ENCODE measurements at places on chromosomes 7 and 10.

DNA sequence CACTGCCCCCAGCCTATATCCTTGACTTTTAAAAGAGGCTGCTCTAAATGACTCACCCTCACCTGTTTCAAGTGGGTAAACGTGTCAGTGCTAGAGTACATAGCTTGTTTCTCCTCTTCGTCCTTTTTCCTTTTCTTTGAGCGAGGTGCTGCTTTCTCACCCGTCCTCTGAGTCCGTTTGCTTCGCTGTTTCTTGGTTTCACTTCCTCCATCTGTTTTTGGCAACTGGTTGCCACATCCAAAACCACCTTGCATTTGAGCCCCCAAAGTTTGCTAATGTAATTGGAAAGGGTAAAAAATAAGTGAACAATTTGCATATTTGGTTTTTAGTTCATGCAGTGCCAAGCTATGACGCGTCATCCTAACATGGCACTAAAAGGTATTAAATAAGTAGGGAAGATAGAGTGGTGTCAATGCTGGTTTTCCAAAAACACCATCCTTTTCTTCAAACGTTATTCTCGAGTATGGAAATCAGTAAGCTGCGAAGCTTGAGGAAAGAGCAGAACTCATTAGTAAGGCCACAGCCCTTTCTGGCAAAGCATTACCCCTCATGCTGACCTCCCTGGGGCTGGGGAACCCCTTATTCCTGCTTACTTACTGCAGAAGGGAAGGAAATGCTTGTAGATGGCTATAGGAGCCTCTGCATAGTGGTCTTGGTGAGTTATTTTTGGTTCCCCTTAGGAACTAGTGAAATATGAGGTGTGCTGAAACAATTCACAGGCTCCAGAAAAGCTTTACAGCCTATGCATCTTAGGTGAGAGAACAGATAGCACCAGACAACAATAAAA is 133.5 kb downstream of the GALNT11 start:
- no peak for DNase-seq

- no peak for DNase-seq
Measured at GRCh38 chr7:39181398-39181797, 203.7 kb downstream of the POU6F2 start.

GRCh38 chr10:99761365-99761764 is 21.1 kb upstream of the ABCC2 start:
- DNase-seq: no peak

DNA sequence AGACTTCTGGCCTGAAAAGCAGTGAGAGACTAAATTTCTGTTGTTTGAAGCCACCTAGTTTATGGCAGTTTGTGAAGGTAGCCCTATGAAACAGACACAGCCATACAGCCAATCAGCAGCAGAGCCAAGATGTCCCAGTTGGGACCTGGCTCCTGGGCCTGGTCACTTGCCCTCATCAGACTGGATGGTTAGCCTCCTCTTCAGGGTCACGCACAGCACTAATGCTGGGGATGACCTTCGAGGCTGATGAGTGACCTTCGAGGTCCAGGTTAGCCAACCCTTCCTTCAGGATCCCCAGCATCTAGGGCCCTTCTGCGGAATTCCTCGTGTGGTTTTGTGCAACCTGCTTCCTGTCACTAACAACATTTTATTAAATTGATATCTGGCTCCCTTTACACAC is 229.7 kb downstream of the FANK1 start:
- DNase-seq: no peak

DNA sequence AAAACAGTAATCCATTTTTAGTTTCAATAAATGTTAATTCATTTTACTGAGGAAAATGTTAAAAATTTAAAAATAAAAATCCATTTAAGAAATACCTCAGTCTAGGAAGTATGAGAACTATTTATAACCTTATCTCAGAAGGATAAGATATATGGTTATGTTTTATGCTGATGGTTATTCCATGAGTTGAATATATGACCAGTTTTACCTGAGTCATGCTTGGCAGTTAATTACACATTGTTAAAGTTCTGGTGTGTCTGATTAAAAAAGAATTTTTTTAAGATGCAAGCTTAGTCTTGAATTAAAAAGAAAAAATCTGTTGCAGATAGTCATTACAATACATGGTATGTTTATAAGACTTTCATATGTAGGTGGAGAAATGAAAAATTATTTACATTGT is 191.7 kb downstream of the ARL4A start:
- DNase-seq: no peak

GRCh38 chr7:100866729-100867039 is 503 bp upstream of the TRIP6 start:
- no peak for DNase-seq

- DNase-seq: no peak
Measured at GRCh38 chr10:13792006-13792405, 205.2 kb downstream of the PRPF18 start.

- DNase-seq: no peak
Measured at GRCh38 chr10:110608087-110608486, 36.0 kb upstream of the RBM20 start.

GRCh38 chr10:113735913-113736312 is 15.6 kb upstream of the PLEKHS1 start:
- no peak for DNase-seq

DNA sequence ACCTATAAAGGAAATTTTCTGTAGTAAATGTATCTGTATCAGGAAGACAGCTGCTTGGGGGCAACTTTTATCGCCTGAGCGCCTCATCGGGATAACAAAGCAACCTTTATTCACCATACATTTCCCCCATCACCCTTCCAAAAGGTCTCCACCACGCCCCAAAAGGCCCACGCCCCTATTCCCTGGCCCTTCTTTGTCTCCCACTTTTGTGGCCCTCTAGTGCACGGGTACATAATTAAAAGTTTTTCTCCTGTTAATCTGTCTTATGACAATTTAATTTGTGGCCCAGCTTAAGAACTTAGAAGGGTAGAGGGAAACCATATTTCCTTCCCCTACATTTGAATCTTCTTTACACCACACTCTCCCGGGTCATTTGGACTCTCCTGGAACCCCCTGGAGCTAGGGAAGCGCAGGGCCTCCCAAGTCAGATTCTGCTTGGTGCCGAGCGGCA is 625 bp downstream of the RP9 start:
- peak; percentile 23 for DNase-seq

DNA sequence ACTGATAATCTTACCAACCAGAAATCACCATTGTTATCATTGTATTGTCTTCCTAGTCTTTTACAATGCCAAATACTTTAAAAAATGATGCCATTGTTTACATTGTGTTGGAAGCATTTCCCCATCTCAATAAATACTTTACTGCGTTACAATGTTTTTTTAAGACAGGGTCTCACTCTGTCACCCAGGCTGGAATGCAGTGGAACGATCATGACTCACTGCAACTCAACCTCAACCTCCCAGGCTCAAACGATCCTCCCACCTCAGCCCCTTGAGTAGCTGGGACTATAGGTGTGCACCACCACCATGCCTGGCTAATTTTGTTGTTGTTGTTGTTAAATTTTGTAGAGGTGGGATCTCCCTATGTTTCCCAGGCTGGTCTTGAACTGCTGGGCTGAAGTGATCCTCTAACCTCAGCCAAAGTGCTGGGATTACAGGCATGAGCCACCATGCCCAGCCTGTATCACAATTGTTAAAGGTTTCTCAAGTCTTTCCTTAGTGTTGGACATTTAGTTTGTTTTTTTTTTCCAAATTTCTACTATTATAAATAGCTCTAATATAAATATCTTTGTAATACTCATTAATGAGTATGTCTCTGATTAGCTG is 13.5 kb downstream of the LRMDA start:
- DNase-seq: no peak

DNA sequence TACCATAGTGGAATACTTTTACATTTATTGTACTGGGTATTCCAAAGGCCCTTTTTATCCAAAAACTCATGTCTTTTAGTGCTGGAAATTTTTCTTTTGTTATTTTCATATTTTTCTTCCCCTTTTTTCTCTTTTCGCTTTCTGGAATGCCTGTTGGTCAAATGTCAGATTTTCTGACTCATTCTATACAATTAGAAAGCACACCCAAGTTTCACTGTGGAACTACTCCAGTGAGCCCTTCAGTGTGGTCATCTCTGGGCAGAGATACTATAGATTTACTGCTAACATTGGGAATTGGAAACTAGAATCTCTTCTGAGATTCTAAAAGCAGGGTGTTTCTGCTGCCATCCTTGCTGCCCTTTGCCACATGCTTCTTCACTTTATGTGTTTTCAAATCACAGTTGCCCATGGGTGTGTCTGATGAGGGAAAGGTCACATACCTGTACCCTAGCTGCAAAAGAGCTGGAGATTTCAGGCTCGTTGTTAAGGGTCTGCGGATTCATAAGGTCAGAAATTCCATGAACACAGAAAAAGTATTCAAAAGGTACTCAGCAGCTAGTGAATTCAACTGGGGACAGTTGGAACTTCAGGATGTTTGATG is 5.6 kb upstream of the WASL start:
- DNase-seq: no peak

DNA sequence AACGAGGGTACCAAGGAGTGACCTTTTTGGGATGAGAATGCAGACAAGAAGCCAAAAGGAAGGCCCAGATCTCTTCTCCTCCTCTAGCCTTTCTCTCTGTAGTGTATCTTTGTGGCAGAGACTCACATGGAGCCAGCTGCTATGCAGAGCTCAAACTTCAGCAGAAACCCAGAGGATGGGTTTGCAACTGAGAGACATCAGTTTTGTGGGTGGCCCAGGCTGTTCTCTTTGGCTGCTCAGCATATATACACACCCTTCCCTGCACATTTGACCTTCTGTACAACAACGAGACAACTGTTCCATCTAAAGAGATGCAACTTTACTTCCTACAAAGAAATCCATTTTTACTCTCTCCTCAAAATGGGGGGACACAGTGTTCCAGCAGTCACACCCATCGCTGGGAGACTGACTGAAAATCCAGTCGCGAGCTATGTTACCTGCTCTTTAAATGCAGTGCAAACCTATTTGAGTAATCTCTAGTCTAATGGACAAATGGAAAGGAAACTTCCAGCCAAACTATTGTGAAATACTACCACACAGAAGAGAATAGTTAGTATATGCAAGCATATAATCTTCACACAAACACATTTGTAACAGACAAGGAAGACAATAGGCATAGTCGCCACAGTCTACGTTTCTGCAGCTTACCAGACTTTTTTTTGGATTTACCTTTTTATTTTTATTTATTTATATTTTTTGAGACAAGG is 51.2 kb downstream of the GTF2I start:
- DNase-seq: no peak

DNA sequence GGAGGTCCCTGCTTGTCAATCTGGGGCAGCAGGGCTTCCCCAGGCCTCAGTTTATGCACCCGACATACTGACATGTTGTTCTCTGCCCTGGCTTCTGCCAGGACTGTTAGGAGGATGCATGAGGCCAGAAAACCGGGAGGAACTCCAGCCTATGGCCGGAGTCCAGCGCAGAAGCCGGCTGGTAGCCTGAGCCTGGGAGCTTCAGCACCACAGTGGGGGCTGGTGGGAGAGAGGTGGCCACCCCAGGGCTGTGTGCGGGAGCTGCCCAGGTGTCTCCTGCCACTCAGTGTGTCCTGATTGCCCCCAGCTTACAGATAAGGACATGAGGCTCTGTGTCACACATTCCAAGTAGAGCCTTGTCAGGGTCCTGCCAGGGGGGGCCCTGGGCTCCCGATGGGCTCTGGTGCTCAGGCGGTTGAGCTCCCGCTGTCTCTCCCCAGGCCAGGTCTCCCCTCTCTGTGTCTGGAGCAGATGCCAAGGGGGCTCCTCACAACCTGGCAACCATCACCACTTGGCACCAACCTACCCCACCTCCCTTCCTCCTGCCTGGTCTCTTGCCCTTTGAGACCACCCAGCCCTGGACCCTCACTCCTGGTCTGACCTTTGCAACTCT is 32.3 kb downstream of the PPIF start:
- no peak for DNase-seq

DNA sequence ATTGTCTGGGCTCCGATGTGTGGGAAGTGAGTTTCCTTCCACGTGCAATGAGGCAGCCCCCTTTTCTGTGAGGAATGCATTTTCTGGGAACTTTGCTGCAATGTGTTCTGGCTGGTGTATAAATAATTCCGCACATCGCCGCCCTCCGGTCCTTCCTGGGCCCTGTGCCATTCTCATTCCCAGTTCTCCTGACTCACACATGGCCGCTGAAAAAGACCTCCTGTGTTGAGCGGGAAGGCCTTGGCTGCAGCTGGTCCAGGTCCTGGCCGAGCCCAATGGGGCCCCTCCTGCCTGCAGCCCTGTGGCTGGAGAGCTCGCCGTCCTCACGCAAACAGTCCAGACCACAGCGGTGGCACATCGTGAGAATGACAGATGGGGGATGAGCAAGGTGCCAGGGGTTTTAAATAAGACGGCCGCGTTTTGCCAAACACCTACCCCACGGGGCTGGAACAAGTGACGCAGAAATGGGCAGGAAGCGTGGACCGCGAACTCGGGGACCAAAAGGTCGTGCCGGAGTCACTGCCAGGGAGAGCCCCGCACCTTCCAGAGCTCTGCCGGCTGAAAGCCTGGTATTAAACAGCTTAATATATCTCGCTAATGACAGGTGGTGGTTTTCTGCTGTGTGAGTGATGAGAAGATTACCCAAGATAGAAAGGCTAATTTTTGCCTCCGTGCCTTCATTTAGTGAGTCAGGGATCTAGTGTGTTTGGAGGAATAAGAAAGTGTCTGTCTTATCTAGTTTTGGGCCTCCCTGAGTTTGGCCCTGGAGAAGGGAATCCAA is 37.0 kb downstream of the FAM20C start:
- DNase-seq: no peak

GRCh38 chr7:66682350-66683093 is 53.8 kb downstream of the KCTD7 start:
- no peak for DNase-seq

DNA sequence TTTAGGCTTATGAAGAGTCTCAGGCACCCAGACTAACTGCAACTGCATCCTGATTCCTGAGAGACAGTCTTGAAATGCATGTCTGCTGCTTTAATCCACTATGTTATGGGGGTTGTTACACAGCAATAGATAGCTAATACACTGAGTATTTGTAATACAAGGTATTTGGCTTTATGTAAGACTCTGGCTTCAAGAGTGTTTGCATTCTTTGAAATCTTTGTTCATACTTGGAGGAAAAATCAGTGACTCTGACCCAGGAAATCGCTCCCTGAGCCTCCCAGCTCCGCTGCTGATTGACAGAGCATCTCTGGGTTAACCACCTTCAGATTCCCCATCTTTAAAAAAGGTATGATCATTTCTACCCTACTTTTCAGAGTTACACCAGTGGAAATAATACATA is 133.9 kb downstream of the MTPAP start:
- DNase-seq: no peak

DNA sequence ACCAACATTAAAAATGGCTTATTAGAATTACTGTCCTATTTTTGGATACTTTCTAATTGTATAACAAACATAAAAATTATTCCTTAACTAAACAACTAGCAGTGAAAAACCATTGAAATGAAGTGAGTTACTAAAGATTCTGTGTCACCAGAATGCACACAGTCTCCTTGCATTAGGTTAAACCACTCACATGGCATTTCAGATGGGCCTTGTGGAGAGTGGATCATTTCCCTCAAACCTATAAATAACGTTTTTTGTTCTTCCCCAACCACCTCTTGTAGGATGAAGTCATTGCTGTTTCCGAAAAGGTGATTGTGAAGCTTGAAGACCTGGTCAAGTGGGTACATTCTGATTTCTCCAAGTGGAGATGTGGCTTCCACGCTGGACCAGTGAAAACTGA is 38.4 kb downstream of the ARID5B start:
- DNase-seq: no peak

- DNase-seq: no peak
Measured at GRCh38 chr7:18770822-18771221, 275.3 kb downstream of the HDAC9 start.

Data from stimulated activated CD4-positive, alpha-beta T cell treated with anti-CD3 and anti-CD28 coated beads, Interleukin-4, amount 100 ng/mL, for 24 hours (primary cell).